ENCODE measurements at places on chromosomes 1 and 21.

GRCh38 chr1:83827741-83828140 is 171.2 kb downstream of the TTLL7 start:
- peaks cover 5% of the 10 kb centered on the region for H3K27me3 ChIP-seq
- DNase-seq = no peak
- H3K4me3 ChIP-seq = no peak overlapping the region
- H3K4me1 ChIP-seq = no peaks in the 10 kb centered on the region

DNA sequence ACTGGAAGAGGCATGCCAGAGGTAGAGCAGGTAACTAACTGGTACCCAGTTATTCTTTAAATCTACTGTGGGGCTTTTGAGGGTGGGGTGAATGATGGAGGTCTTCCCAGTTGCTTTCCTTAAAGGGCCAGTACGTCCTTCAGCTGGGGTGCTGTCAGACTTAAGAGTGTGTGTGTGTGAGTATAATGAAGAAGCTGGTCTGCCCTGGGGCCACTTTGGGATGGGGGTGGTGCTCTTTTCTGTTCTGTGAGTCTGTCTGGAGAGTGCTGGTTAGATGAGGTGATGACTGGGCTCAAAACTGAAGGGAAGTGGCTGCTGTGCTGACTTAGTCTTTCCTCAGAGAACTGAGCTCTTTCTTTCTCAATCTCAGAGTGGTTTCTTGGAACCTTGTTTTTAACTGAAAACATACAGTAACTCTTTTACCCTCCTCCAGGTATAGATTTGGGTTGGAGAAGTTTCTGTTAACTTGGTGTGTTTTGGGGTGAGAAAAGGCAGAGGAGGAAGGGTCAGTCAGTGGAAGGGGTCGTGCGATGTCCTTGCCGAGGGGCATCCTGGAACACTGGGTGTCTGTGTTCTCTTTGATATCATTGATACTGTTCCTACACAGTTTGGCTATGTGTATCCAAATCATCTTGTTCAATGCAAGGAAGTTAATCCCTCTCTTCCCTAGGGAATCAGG is 746 bp downstream of the MACF1 start:
- no peaks in the 10 kb centered on the region for H3K27me3 ChIP-seq
- H3K27ac ChIP-seq = peak overlapping the region; percentile 82
- DNase-seq = no peak
- H3K4me1 ChIP-seq = peaks cover 25% of the 10 kb centered on the region
- H3K36me3 ChIP-seq = no peaks in the 10 kb centered on the region
- H3K4me3 ChIP-seq = peak overlapping the region; percentile 46

DNA sequence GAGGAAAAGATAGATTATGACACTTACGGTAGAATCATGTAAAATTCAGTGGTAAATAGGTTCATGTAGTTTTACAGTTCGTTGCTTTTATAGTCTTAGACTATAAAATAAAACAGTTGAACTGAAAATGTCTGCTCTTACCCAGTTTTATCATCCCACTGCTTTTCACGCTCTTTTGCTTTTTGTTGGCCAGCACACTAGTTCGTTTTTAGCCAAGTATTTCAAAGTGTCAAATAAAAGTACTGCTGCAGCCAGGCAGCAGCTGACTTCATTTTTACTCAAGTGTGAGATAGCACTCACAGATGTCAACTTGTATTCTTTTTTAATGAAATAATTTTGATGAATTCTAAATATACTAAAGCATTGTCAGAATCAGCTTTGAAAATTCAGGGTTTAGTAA is 18.5 kb upstream of the BTG3 start:
- no peaks in the 10 kb centered on the region for H3K27me3 ChIP-seq
- H3K36me3 ChIP-seq = no peaks in the 10 kb centered on the region
- no peak overlapping the region for H3K4me3 ChIP-seq
- no peak for DNase-seq

GRCh38 chr1:41109310-41110197 is 88.0 kb upstream of the SLFNL1 start:
- H3K27me3 ChIP-seq = no peaks in the 10 kb centered on the region
- DNase-seq = peak; percentile 60
- H3K27ac ChIP-seq = peak overlapping the region; percentile 36
- H3K36me3 ChIP-seq = peaks cover 4% of the 10 kb centered on the region

- H3K36me3 ChIP-seq = no peaks in the 10 kb centered on the region
- H3K27me3 ChIP-seq = peaks cover 2% of the 10 kb centered on the region
- peak within 1 kb of the TSS; percentile 81 for H3K27ac ChIP-seq
- peak within 1 kb of the TSS; percentile 93 for H3K4me3 ChIP-seq
Measured at GRCh38 chr1:236281654-236282424, at the start of gene ERO1B. Gene ERO1B (minus strand): TSS chr1:236281958. CDS start chr1:236281783, 175 bp downstream.

DNA sequence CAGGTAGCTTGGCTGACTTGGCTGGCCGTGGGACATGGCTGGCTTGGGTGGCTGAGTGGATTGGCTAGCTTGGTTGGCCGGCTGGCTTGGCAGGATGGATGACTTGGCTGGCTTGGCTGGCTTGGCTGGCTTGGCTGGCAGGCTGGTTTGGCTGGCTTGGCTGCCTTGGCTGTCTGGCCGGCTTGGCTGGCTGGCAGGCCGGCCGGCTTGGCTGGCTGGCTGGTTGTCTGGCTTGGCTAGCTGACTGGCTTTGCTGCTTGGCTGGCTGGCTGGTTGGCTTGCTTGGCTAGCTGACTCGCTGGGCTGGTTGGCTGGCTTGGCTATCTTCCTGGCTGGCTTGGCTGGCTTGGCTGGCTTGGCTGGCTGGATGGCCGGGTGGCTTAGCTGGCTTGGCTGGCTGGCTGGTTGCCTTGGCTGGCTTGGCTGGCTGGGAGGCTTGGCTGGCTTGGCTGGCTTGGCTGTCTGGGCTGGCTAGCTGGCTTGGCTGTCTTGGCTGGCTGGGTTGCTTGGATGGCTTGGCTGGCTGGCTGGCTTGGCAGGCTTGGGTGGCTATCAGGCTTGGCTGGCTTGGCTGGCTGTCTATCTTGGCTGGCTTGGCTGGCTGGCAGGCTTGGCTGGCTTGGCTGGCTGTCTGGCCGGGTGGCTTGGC is 129.7 kb upstream of the FAM72C start:
- H3K27me3 ChIP-seq = no peaks in the 10 kb centered on the region
- H3K36me3 ChIP-seq = no peaks in the 10 kb centered on the region
- no peak overlapping the region for H3K4me3 ChIP-seq

DNA sequence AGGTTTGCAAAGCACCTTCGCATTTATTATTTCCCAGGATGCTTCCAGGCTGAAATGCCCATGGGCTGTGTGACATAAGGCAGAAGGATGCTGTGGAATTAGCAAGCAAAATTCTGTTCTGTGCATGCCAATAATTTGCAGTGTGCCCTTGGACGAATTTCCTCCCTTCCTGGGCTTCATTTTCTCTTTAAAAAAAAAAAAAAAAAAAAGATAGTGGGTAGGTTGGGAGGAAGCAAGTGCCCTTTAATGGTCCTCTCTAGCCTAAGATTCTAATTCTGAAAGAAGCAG is 2.5 kb upstream of the ID3 start:
- peaks cover 63% of the 10 kb centered on the region for H3K4me1 ChIP-seq
- DNase-seq = no peak
- peak overlapping the region; percentile 88 for H3K27ac ChIP-seq
- H3K4me3 ChIP-seq = peak overlapping the region; percentile 34

GRCh38 chr1:37954316-37954971 is 7.6 kb upstream of the INPP5B start:
- H3K4me1 ChIP-seq = no peaks in the 10 kb centered on the region
- H3K27me3 ChIP-seq = no peaks in the 10 kb centered on the region
- H3K36me3 ChIP-seq = no peaks in the 10 kb centered on the region
- DNase-seq = no peak
- no peak overlapping the region for H3K4me3 ChIP-seq

DNA sequence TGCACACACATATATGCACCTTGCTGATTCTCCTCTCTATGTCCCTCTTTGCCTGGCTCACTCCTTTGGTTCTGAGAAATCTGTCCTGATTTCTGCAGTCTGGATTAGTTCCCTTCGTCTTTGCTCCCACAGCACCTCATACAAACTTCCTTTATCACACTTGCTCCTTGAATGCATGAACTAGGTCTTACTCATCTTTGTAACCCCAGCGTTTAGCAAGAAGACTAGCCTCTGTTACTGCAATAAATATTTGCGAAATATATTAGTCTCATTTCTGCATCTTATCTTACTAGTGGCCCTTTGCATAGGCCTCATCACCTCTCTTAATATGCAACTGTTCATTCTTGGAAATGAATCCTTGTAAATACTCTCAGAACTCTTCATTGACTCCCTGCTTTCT is 11.4 kb downstream of the SMYD2 start:
- no peak overlapping the region for H3K27ac ChIP-seq
- DNase-seq = no peak

DNA sequence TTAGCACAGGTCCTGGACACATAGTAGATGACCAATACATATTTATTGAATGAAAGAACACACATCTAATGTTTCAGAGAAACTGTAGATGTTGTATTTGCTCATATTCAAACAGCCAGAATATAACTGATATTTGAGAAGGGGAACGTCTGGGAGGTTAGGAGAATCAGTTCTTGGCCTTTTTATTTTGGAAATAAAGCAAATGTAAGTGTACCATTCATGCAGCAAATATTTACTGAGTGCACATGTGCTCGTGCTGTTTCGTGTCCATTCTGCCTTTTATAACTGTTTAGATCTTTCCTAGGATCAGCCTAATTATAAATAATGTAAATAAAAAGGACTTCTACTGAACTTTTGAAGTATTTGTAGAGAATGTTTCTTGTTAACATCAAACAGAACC is 103.8 kb downstream of the GREM2 start:
- no peaks in the 10 kb centered on the region for H3K36me3 ChIP-seq
- H3K27ac ChIP-seq = no peak overlapping the region
- no peak overlapping the region for H3K4me3 ChIP-seq
- no peaks in the 10 kb centered on the region for H3K4me1 ChIP-seq
- no peak for DNase-seq

DNA sequence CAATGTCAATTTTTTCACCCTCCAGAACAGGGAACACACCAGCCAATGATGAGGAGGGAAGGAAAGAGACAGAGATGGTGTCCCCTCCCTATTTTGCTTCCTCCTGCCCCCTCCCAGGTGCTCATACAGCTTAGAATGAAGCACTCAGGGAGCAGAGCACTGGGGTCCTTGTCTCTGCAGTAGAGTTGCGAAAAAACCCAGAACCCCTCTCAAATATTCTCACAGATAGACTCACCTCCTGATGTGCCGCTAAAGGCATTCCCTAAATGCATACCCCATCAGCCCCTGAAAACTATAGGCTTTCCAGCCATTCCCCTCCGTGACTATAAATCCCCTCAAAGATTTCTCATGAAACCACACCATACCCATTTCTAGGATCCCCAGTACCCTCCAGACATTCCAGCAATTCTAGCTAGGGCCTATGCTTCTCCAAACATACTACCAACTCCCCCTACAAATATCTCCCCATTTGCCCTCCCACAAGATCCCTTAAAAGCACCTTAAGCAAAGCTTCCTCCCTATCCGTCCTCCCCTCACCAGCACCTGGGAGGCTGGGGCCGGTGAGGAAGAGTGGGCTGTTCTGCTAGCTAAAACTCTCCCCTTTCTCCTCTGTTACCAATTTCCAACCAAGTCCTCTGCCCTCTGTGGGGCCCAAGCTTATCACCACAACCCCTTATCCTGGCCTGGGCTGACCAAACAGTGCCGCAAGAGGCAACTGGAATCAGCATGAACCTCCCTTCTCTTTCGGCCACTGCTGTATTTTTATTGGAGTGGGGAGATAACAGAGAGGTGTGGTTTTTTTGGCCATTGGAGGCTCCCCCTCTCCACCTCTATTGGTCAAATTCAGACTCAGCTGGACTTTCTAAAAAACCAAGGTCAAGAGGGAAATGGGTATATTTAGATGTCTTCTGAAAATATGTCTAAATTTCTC is 54.7 kb downstream of the RHBG start:
- H3K36me3 ChIP-seq = no peaks in the 10 kb centered on the region
- H3K27me3 ChIP-seq = peaks cover 28% of the 10 kb centered on the region
- H3K27ac ChIP-seq = no peak overlapping the region
- DNase-seq = no peak
- H3K4me1 ChIP-seq = no peaks in the 10 kb centered on the region

DNA sequence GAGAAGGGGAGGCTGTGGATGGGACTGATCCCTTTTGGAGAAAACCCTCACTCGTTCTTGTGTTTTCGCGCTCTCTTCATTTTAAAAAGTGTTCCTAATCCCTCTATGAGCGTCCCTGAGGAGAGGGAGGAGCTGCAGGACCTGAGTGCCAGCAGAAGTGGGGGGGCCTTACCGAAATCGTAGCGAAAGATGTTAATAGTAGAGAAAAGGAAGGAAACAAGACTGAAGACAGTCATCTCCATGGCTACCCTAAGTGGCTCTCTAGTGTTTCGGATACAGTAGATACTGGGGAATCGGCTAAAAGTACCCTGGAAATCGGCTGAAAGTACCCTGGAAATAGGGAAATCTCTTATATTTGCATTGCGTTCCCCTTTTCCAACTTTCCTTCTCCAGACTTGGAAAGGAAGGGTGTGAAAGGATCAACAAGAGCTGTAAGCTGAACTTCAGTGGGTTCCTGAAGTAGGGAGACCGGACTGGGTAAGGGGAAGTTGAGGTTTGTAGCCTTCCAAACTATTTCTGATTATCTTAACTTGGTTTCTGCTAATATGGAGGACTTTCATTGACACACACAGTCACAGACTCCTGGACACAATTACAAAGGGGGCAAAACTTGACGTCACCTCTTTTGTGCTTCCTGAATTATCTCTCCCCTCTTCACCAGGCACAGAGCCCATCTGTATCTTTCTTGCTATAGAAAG is 486 bp upstream of the DSTYK start:
- H3K27me3 ChIP-seq = no peaks in the 10 kb centered on the region
- peaks cover 2% of the 10 kb centered on the region for H3K36me3 ChIP-seq
- H3K4me3 ChIP-seq = peak overlapping the region; percentile 83
- peak overlapping the region; percentile 84 for H3K27ac ChIP-seq
- H3K4me1 ChIP-seq = peaks cover 12% of the 10 kb centered on the region

DNA sequence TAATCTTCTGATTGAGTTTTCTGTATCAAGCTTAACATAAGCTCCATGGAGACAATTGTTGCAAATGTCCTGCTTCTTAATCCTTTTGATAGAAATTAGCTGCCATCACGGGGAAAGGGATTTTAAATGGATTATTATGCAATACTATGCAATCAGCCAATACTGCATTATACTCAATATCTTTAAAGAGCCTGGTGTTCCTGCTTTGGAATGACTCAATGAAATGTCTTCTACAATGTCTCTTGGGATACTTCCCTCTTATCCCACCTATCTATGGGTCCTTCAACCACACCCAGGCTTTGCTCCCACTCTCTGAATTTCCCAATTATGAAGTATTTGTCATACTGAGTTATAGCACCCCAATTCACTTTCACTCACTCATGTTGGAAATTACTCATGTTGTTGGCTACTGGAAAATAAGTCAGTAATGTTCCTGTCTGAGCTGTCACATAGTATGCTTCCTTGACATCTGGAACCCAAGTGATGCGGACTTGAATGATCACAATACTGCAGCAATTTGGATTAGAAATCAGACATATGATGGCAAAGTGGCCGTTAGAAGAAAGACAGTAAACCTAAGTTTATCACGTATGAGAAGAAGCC is 85.0 kb downstream of the TPR start:
- no peak overlapping the region for H3K4me3 ChIP-seq
- no peak overlapping the region for H3K27ac ChIP-seq
- DNase-seq = no peak

Data from Panc1 (cell line).